Central memory CD4-positive, alpha-beta T cell (primary cell): ENCODE measurements at places on chromosomes 16 and 17.

DNA sequence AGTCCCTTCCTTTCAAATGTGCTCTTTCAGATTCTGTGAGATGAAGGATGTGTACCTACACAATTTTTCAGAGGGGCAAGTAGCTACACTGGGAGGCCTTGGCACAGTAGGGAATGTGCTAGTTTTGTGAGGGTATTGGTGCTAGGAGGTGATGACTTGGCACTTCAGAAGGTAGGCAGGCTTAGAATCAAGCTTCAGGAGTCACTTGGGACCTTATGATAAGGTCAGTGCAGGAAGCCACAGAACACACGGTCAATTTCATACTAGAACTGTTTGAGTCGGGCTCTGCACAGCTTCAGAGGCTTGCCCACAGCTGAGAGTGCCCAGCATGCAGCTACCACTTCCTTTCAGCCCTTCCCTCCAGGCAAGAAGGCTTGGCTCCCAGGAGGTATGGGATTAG, 6.1 kb downstream of the CMTM1 start:
- no peak for DNase-seq

- no peak for DNase-seq
These were observed 38.1 kb downstream of the CMC2 start for GRCh38 chr16:80968386-80969113.

DNA sequence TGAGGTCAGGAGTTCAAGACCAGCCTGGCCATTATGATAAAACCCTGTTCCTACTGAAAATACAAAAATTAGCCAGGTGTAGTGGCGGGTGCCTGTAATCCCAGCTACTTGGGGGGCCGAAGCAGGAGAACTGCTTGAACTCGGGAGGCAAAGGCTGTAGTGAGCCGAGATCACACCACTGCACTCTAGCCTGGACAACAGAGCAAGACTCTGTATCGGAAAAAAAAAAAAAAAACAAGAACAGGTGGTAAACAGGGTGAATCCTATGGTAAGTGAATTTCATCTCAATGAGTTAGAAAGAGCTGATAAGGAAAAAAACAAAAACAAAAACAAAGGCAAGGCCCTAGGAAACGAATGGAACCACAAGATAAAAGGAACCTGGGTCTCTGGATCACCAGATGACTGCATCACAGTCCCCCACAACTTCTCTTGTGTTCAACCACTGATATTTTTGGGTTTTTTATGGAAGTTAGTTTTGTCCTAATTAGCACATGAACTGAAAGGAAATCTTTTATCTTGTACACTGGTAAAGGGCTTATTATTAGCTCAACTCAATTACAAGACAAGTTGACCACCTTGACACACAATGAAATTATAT, 21.0 kb downstream of the GLG1 start:
- no peak for DNase-seq

DNA sequence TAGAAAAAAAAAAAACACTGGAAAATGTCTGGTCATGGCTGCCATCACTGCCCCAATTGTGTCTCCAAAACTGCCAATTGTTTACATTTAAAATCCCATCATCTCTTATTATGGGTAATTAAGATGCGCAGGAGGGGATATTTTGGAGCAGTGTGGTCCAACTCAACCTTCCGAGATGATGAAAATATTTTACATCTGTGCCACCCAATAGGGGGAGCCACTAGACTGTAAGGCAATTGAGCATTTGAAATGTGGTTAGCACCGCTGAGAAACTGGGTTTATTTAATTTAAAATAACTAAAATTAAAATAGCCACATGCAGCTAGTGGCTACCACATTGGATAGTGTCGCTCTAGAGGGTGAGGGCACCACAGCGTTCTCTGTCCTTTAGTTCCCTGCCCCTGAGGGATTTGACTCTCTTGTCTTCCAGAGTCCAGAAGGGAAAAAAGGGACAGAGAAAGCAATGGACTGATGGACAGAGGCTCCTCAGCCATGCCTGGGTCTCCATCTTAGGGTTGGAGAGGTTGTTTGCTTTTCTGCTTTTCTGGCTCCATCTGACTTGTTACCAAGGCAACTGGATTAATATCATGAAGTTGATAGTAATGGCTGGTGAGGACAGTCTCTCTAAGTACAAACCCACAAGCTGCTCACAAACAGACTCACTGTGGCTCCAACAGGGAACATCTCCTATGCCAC, 3.5 kb downstream of the MPO start:
- no peak for DNase-seq

GRCh38 chr16:57265850-57266530, 18.5 kb downstream of the PLLP start:
- no peak for DNase-seq

DNA sequence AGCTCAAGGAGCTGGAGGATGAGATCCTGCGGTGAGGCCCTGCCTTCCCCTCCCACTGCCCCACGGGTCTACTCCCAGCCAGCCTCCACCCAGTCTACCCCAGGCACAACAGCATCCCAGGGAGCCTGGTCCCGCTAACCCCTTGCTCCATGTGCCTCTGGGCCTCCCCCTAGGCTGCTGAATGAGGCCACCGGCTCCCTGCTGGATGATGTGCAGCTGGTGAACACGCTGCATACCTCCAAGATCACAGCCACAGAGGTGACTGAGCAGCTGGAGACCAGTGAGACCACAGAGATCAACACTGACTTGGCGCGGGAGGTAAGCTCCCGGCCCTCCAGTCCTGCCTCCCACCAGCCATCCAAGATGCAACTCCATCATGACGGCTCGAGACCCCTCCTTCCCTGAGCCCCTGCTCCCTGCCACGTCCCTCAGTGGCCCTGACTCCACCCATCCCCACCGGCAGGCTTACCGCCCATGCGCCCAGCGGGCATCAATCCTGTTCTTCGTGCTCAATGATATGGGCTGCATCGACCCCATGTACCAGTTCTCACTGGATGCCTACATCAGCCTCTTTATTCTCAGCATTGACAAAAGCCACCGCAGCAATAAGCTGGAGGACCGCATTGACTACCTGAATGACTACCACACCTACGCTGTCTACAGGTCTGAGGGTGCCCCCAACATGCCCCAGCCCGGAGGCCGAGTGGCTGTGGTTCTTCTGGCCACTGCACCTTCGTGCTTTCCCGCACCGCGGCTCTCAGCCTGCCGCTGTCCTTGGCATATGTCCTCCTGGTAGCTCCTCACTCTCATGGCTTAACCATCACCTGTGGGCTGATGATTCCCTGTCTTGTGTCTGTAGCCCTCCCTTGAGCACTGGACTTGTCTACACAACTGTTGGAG, 15.0 kb upstream of the KDM6B start:
- no peak for DNase-seq

DNA sequence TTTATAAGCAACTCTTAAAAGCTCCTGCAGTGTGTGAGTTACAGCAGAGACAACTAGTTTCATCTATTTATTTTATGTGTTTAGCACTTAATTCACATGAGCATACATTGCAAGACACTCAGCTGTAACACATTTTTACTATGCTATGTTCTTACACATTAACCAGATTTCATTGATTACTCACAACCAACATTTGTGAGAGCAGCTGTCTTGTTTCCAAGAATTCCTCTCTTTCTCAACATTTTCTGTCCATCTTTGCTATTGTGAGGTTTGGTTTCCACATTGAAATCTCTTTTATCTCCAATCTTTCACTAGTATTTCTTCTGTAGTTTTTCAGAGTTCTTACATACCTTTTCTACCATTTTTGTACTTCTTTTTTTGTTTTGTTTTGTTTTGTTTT, 51.2 kb downstream of the COPRS start:
- DNase-seq = no peak

GRCh38 chr17:74028354-74029116, 174.9 kb upstream of the RPL38 start:
- no peak for DNase-seq

DNA sequence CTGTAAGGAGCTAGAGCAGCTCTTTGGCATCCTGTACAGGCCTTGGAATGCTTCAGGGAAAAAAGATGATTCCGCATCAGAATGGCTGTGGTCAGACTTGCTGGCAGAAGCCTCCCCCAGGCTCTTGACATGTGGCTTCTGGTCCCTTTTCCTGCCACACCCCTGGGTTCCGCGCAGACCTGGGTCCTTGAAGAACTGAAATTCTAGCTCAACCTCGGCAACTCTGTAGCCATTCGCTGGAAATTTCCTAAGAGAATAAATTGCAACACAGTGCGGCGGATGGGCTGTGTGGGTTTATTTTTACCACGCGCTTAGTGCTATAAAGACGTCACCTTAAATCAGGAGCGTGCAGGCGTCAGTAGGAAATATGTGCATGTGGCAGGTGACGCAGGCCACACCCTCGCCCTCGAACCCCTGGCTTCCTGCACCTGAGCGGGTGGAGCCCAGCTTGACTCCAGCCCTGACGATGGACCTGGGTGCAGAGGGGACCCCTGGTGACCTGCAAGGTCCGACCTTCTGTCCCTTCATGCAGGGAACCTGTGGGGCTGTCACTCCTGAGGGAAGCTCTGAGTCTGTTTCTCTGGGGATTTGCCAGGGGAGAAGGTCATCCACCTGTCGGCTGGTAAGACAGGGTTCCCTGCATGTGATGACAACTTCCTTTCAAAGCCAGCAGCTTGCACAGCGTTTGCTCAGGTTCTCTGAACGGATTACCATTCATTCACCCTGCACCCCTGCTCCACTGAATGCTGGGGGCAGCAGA, 46.3 kb downstream of the METRNL start:
- peak; percentile 49 for DNase-seq

GRCh38 chr17:1898332-1898731, 68.5 kb downstream of the RPA1 start:
- no peak for DNase-seq

GRCh38 chr16:83743241-83743640, 64.5 kb upstream of the HSBP1 start:
- DNase-seq = no peak

DNA sequence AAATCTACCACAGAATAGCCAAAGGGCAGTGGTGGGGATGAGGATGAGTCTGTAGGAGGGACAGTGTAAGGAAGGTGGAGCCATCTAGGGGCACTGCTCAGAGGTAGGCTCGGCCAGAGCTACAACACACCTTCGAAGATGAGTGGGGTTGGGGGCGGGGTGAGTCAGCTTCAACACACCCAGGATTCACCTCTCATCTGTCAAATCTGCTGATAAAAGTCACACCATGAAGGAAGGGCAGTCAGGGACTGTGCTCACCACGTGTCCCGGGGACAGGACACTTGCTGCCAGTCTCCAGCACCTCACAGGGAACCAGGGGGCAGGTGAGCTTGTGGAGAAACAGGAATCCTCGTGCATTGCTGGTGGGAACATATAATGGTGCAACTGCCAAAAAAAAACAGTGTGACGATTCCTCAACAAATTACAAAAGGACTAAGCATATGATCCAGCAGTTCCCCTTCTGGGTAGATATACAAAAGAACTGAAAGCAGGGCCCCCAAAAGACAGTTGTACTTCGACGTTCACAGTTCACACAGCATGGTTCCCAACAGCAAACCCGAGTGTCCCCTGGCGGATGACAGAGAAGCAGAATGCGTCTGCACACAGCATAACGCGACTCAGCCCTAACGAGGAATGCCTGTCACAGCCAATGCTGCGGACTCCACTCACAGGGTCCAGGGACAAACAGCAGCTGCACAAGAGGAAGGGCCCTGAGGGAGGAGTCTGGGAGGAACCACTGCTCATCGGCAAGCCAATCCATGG, 133.1 kb downstream of the ANKRD11 start:
- DNase-seq = no peak

DNA sequence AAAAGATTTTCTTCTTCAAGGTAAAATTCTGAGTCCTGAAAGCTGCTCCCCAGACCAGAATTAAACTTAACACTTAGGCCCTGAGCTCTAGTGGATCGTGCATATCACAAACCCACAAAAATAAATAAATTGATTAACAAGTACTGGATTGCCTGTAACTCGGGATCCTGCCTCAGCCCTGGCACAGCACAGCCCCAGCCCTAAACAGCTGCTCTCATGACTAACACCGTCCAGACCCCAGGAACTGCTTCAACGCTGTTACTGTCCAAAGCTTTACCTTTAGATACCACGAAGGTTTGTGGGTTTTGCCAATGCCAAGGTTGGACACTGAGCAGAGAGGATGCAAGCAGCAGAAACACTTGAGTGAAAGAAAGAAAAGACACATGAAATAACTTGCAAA, 172.5 kb downstream of the COPRS start:
- DNase-seq = no peak

GRCh38 chr17:80097844-80098691, 3.3 kb upstream of the GAA start:
- DNase-seq = no peak

GRCh38 chr17:6648181-6648580, 3.2 kb downstream of the MED31 start:
- no peak for DNase-seq

DNA sequence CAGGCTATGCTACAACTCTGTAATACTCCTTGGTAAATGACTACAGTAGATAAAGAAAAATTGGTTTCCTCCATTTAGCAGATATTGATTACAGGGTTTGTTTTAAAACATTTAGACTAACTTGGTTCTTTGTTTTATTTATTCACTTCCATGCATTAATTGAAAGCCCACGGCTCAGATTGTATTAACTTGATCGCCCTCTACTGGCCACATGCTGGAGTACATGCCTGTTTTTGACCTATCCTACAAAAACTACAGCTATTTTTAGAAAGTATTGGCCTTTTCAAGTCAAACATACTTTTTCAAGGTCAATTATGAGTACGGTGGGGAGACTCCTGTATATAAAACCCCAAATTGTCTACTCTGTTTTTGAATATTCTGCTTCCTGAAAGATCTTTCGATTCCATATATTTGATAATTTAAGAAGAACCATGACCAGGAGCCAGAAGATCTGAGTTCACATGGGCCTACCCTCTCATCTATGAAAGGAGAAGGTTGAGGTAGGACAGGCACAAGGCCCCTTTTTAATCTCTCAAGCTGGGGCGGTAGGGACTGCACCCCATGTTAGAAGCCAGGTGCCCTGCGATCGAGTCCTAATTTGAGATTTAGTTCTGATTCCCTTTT, 51.8 kb downstream of the CA10 start:
- DNase-seq = no peak

DNA sequence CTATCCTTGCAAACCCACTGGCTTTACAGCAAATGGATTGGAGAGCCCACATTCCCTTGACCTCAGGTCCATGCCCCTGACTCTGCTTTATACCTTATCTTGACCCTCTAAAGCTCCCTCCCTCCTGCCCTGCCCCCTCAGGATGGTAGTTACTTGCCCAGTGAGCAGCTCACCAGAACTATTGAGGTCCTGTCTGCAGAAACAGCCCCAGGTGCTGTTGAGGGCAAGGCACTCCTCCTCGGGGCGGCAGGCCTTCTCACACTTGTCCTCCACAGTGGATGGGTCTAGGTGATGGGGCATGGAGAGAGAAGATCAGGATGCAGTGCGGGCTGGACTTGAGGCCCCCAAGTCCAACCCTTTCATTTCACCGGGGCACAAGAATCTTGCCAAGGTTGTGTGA, 4.6 kb downstream of the GP2 start:
- DNase-seq = no peak

- no peak for DNase-seq
These were observed 3.2 kb downstream of the FBXO31 start for GRCh38 chr16:87380403-87380802.

DNA sequence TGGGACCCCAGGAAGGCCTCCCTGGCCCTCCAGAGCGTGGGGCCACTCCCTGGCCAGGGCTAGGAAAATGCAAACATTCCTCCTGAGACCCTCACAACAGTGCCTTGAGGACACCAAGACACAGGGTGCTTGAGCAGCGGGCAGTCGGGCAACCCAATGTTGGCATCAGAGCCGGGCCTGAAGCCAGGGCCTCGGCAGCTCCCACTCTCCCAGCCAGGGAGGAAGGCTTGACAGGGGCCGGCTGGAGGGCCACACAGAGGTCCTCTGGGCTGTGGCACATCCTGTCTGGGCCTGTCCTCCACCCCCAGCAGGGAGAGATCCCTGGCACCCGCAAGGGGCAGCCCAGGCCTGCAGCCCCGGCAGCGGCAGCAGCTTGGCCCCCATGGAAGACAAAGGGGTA, 12.3 kb upstream of the KRT17 start:
- DNase-seq = no peak
